ELR (cell line): ENCODE measurements at places on chromosomes 5 and 9.
A peak's percentile ranks its signal among the peaks of the same experiment; 100 is the strongest.

GRCh38 chr5:108295578-108296368 is 86.1 kb downstream of the FBXL17 start:
- peak; percentile 70 for DNase-seq

GRCh38 chr5:15014809-15015208 is 143.2 kb upstream of the ANKH start:
- DNase-seq = peak; percentile 26

DNA sequence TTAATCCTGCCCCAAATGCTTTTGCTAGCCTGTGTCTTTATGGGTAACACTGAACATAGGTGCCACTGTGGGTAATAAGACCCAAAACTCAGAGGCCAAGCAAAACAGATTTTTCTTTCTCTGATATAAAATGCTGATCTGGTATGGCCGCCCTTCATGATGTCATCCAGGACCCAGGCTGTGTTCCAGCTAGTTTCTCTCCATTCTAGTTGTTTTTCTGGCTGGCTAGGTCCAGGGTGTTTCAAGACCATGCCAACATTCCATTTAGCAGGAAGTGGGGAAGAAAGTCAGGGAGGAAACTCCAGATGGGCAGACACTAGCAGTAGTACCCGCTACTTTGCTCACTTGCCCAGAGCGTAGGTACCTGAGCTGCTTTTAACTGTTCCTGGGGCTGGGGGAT is 183.9 kb upstream of the OTULINL start:
- DNase-seq = peak; percentile 57

GRCh38 chr5:158752656-158752973 is 347.1 kb downstream of the EBF1 start:
- DNase-seq = no peak

- DNase-seq = no peak
Measured at GRCh38 chr5:57843059-57843367, 360.4 kb upstream of the ACTBL2 start.

DNA sequence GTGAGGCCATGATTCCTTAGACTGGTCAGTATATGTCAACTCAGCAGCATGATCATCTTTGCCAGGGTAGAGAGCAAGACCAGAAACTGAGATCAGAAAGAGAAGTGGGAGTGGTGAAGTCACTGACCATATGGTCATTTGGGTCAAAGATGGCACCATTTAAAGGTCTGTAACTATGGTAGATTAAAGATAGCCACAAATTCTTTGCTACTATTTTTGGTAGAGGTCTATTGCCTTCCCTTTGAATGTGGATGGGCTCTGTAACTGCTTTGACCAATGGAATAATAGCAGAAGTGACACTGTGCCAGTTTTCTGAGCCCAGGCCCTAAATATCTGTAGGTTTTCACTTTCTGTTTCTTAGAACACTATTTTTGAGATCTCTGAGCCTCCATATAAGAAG is 117.6 kb downstream of the PCSK1 start:
- DNase-seq = no peak

- peak; percentile 51 for DNase-seq
Measured at GRCh38 chr9:79213417-79214125, 358.2 kb upstream of the TLE4 start.

DNA sequence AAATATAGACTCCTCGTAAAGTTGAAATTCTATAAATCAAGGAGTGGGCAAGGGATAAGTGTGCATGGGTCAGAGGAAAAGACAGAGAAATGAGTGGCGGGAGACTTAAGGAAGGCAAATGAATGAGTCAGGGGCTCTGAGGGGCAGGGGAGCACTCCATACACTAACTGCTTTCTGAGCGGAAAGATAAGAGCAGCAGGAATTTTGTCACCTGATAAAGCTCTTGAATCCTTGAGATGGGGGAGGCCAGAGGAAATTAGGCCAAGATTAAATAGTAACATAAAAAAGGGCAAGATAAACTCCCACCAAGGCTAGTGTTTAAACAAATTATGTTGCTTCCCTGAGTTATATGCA is 191.0 kb upstream of the S1PR3 start:
- no peak for DNase-seq

DNA sequence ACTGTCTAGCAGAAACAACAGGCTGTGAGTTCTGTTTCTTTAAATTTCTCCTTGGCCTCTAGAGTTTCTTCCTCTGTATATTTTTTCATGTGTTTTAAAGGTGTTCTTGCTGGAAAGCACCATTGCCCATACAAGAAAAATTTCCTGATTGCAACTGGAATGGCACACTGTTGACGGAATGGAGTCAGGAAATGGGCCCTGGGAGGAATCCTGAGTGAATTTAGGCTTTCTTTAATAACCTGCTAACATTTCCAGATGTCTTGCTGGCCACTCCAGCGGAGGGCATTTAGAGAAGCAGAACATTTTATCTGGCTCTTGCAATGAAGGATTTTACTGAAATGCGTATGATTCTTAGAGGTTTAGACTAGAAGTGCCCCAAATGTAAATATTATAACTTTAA is 736.3 kb downstream of the TAF11L14 start:
- no peak for DNase-seq

GRCh38 chr5:37668524-37669047 is 171.3 kb downstream of the GDNF start:
- peak; percentile 99 for DNase-seq

DNA sequence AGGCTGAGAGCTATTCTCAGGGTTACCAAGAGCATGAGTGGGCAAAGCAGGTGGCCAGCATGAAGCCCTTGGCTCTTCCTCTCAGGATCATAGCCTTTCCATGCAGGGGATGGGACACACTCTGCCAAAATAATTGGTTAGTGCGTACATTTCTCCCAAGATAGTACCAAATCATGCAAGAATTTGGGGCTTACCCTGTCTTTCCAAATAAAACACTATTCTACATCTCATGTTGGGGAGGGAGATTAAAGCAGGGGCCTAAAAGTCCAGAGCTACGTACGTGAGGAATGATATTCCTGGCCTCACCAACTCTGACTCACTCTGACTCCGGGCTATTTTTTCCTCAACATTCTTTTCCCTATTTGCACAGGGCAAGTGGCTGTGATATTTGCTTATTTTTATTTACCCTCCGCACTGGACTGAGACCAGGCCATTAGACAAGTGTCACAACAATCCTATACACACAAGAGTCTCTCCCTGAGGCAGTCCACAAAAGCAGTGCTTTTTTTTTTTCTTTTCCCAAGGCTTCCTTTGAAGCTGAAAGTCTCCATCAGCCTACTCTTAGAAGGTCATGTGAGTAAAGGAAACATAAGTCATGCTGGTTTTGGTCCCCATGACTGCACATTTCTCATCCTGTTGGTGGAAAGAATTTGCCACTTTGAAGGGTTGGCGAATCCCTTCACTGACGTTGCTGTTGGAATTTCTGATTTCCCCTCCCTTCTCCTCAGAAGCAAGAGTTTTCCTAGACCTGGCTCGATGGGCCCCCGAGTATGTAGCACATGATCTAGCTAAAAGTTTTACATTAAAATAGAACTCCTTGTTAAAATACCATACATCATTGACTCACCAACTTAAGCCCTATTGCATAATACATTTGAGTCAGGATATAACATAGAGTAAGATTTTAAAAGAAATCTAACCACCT is 40.0 kb downstream of the TMEM252 start:
- DNase-seq = peak; percentile 70

DNA sequence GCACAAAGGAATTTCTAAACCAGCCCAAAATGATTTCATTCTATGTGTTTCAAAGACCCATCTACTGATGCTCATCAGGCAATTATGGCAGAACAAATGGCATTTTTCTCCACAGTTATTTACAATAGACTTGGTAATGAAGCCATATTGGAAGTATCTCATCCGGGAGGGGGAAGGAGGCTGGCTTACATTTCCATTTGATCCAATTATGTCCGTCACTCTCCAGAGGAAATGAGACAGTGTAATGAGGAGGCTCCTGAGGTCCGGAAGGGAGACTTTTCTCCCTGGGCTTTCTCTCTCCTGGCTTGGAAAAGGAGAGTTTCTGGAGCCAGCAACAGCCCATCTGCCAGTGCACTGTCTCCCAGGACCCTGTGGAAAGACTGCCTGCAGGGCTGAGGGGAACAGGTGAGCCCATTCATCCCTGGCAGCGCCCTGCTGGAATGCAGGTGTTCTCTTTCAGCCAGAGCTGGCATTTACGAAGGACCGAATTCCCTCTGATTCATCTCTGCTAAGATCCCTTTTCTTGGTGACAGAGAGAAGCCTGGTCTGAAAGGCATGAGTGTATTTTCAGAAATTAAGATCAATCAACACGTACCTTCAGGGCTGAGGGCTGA is 54.9 kb upstream of the SAP30L start:
- DNase-seq = no peak

DNA sequence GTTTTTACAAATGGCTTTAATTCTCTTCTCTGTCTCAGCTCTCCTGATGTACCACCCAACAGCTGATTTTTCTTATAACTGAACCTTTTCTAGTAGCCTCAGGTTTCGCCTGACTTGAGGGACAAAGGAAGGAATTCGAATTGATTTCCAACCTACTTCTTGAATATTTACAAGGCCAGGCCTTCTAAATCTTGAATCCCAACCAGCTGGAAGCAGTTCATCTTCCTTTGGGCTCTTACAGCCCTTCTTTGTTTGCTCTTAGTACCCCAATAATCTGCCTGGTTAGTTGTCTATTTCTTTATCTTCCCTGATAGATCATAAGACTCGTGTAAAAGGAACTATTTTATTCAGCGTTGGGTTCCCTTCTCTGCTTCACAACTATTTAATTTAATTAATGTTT is 95.9 kb downstream of the NLN start:
- no peak for DNase-seq

- no peak for DNase-seq
Measured at GRCh38 chr5:176888016-176888864, 10.9 kb downstream of the HK3 start.

DNA sequence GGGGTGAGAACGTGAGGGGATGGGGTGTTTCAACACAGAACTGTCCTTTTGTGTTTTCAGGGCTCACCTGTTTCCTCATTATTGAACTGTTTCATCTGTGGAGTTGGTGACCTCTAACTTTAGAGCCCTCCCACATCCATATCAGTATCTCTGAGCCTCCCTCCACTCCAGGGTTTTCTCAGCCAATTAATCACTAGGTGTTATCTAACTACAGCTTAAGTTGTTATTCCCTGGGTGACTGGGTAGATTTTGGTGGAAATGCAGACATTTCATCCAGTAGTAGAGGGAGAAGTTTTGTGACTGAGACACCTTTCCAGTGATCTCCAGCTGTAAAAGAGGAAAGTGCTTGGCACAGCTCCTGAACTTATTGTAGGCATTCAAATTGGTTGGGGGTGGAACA is 23.7 kb downstream of the PPP3R2 start:
- DNase-seq = no peak

GRCh38 chr9:69877852-69878514 is 57.4 kb downstream of the CFAP95 start:
- DNase-seq = peak; percentile 63

DNA sequence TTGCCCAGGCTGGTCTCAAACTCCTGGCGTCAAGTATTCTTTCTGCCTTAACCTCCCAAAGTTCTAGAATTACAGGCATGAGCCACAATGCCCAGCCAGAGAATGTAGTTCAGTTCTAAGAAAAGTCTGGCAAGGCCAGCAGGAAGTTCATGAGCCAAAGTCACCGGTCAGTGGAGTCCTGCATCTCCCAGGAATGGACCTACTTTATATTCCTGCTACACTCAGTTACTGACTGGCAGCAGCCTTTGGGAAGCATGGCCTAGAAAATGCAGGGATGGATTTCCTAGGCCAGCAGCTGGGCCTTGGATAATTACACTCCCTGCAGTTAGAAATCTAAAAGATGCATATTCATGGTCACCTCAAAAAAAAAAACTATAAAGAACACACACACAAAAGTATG is 135.7 kb downstream of the CAAP1 start:
- DNase-seq = no peak

DNA sequence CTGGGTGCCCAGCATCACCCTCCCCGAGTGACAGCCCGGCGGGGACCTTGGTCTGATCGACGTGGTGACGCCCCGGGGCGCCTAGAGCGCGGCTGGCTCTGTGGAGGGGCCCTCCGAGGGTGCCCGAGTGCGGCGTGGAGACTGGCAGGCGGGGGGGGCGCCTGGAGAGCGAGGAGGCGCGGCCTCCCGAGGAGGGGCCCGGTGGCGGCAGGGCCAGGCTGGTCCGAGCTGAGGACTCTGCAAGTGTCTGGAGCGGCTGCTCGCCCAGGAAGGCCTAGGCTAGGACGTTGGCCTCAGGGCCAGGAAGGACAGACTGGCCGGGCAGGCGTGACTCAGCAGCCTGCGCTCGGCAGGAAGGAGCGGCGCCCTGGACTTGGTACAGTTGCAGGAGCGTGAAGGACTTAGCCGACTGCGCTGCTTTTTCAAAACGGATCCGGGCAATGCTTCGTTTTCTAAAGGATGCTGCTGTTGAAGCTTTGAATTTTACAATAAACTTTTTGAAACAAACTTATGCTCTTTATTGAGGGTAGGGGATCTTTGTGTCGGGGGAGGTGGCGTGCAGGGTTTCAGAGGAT is 1.3 kb downstream of the GADD45G start:
- peak; percentile 55 for DNase-seq

- peak; percentile 16 for DNase-seq
Measured at GRCh38 chr9:111078391-111079038, 40.2 kb upstream of the LPAR1 start.

DNA sequence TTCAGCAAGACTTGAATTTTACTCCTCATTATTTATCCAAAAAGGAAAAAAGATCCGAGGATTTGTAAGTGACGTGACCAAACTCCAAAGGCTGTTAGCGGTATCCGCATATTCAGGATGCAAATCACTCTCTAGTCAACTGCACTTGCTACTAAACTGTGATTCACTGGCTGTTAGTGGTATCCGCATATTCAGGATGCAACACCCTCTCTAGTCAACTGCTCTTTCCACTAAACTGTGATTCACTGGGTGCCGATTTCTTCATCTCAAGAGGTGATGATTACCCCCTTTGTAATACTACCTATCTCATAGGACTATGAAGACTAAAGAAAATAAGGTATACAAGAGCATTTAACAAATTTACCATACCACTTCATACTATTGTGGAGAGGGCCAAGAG is 5.7 kb downstream of the MAPKAP1 start:
- peak; percentile 80 for DNase-seq

DNA sequence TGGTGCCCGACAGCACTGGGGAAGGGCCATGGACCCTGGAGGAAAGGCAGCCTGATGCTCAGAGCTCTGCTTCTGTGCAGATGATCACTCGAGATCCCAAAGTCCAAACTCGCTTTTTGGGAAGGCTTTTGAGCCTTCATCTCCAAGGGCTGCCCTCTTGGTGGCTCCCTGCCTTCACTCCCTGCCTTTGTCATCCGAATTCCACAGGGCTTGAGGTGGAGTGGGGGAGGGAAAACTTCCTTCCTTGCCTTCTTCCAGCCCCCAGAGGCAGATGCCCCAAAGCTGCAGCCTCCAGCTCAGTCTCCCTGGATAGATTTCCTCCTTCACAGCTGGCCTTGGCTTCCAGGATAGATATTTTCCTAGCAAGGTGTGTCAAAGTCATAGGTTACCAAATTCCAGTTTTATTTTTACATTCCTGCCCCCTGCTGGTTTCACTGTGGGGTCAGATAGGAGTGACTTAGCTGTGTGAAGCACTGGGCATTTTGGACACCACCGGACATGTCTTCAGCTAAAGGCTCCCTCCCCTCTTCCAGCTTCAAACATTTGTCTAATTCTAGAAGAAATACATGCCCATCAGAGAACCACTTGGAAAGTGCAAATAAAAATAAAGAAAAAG is 268.2 kb downstream of the HSPA4 start:
- peak; percentile 6 for DNase-seq

- no peak for DNase-seq
Measured at GRCh38 chr5:27548484-27548883, 510.1 kb upstream of the CDH9 start.

- no peak for DNase-seq
Measured at GRCh38 chr9:18075253-18075952, 398.6 kb upstream of the ADAMTSL1 start.
